Body of pancreas (tissue), 4 donors: ENCODE measurements at places on chromosomes 2 and 18. TPM values are rescaled to one million over a fixed set of nuclear protein-coding genes. Genes with fewer than 3 reads are reported as not detected.

The DSC3 gene
- 0.26 TPM for total RNA-seq

The PMS1 gene
- total RNA-seq: 20.1 TPM

DNA sequence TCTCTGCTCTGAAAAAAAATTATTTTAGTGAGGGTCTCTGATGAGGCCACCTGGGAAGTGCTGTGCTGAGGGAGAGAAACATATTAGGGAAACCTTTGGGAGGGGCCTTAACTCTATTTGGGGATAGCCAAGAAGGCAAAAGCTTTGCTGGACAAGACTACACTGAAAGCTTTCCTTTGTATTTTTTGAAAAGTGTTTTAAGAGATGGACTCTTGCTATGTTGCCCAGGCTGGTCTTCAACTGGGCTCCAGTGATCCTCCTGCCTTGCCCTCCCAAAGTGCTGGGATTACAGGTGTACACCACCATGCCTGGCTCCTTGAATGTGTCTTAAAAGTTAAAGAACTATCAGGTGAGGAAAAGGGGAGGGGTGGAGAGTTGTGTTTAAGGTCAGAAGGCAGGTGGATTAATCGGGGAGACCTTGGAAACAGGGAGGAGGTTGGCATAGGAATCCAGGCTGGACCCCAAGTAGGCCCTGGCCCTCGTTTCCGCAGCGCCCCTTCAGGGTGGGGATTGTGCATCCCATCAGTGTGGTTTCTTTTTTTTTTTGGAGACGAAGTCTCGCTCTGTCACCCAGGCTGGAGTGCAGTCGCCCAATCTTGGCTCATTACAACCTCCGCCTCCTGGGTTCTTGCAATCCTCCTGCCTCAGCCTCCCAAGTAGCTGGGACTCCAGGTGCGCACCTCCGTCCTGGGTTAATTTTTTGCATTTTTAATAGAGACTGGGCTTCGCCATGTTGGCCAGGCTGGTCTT is 92.1 kb downstream of the MYCN start:
- no peaks in the 10 kb centered on the region for H3K4me1 ChIP-seq
- no peaks in the 10 kb centered on the region for H3K27me3 ChIP-seq
- DNase-seq: no peak

The CTAGE1 gene
- not detected for total RNA-seq

DNA sequence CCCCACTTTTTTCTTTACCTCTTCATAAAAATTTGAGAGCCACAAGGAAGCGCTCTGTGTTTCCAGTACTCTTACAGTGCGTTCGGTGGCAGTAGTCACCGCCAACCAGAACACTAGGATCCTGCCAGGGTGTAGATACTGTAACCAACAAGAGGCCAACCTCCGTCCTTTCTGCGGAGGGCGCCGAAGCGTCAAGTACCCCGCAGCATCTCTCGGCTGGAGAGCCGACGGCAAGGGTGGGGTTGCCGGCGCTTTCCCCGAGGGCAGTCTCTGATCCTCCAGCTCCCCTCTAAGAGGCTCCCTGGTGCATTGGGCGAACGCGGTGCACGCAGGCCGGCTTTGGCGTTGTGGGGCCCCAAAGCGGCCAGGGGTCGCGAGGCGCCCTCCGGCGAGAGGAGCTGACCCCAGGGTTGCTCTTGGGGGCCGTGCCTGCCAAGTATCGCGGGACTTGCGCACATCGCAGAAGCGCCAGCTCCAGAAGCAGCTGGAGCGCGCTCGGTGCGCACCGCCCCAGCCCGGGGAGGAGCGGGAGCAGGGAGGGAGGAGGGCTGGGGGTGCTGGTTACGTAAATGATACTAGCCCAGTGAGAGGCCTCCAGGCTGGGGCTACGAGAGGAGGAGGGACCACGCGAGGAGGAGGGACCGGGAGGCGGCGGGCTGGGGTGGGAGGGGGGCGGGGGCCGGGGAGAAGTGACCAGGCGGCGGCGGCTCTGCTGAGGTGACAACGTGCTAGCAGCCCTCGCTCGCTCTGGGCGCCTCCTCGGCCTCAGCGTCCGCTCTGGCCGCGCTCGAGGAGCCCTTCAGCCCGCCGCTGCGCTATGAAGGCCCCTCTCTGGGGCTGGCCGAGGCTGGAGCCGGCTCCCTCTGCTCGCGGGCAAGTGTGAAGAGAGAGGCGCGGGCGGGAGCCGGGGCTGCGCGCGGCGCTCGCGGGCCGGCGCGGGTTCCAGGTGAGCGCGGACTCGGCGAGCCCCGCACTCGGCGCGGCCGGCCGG is at the start of gene GALNT13:
GALNT13 (plus strand) TSS at position 692 of the 991 bp plus-strand sequence.
- no peaks in the 10 kb centered on the region for H3K27me3 ChIP-seq
- H3K4me3 ChIP-seq: peak within 1 kb of the TSS; percentile 22
- H3K36me3 ChIP-seq: no peaks in the 10 kb centered on the region
- DNase-seq: peak; percentile 44
- H3K27ac ChIP-seq: no peak within 1 kb of the TSS

The ADRA2B gene
- 0.26 TPM for total RNA-seq

The RAX gene
- not detected for total RNA-seq

GRCh38 chr2:190683802-190684201 is 34.9 kb downstream of the NAB1 start:
- no peak for DNase-seq
- no peak overlapping the region for H3K4me3 ChIP-seq
- H3K27me3 ChIP-seq: no peaks in the 10 kb centered on the region
- no peak overlapping the region for H3K27ac ChIP-seq
- no peaks in the 10 kb centered on the region for H3K4me1 ChIP-seq
- no peaks in the 10 kb centered on the region for H3K36me3 ChIP-seq

The CXCR1 gene
- total RNA-seq: not detected

The ZBTB7C gene
- total RNA-seq: 2.3 TPM

DNA sequence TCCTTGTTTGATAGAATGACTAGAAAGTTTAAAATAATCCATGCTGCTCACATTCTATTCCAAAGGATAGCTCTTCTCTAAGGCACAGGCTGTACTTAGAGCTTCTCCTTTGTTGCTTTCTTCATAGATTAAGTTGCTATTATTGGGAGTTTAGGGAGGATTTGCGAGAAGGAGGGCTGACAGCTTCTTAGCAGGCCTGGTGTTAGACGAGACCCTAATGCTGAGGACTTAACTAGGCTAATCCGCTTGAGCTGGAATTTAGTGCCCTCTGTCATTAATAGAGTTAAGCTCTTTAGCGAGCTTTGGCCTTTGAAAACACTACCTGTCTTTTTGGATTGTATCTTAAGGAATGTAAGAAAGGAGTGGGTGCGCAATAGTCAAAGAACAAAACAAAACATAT is 81.3 kb downstream of the MOGAT1 start:
- no peak for DNase-seq
- no peak overlapping the region for H3K4me3 ChIP-seq
- H3K27ac ChIP-seq: peak overlapping the region; percentile 42
- H3K4me1 ChIP-seq: peaks cover 19% of the 10 kb centered on the region
- H3K36me3 ChIP-seq: no peaks in the 10 kb centered on the region

The COX7A2L gene
- total RNA-seq: 41.9 TPM

GRCh38 chr2:217365656-217366055 is 505.8 kb upstream of the TNP1 start:
- no peak overlapping the region for H3K4me3 ChIP-seq
- no peaks in the 10 kb centered on the region for H3K4me1 ChIP-seq
- DNase-seq: no peak
- no peaks in the 10 kb centered on the region for H3K36me3 ChIP-seq
- H3K27me3 ChIP-seq: no peaks in the 10 kb centered on the region
- no peak overlapping the region for H3K27ac ChIP-seq

GRCh38 chr2:208360259-208361076 is 46.1 kb upstream of the PTH2R start:
- H3K36me3 ChIP-seq: no peaks in the 10 kb centered on the region
- H3K4me1 ChIP-seq: peaks cover 19% of the 10 kb centered on the region
- no peak overlapping the region for H3K27ac ChIP-seq
- no peaks in the 10 kb centered on the region for H3K27me3 ChIP-seq

- H3K36me3 ChIP-seq: no peaks in the 10 kb centered on the region
- no peaks in the 10 kb centered on the region for H3K27me3 ChIP-seq
- no peak overlapping the region for H3K4me3 ChIP-seq
- H3K27ac ChIP-seq: no peak overlapping the region
- H3K4me1 ChIP-seq: no peaks in the 10 kb centered on the region
Observed at GRCh38 chr2:188207554-188207953, 84.1 kb upstream of the GULP1 start.

The ING5 gene
- 28.5 TPM for total RNA-seq

DNA sequence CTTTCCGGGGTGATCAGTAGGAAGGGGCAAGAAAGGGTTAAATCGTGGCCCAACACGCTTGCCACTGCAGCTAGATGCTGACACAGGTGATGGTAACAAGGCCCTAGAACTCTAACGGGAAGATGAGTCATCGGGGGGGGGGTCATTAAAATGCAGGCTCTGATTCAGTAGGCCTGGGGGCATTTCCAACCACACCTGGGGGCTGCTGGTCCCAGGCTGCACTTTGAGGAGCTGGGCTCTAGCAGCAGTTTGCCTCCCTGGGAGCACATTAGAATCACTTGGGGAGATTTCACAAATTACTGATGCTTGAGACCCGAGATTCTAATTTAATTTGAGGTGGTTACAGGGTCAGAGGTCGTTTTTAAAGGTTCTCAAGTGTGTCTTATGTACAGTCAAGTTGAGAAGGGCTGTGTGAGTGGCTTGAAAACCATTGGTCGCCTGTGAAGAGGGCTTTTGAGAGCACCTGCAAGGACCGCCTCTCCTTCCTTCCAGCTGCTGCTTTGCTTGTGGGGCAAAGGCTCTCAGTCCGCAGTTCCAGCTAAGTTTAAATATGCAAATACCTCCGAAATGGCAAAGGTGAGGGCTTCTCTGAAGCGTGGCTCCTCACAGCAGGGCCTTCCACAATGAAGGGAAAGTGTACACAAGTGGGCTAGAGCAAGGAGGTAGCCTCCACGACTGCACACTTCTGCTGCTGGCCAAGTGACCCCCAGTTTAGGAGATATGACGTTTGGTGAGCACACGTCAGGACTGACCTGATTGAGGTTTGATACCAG is 128.0 kb upstream of the MSH6 start:
- H3K36me3 ChIP-seq: no peaks in the 10 kb centered on the region
- H3K27me3 ChIP-seq: no peaks in the 10 kb centered on the region
- H3K4me3 ChIP-seq: no peak overlapping the region
- DNase-seq: no peak
- H3K27ac ChIP-seq: no peak overlapping the region
- H3K4me1 ChIP-seq: peaks cover 20% of the 10 kb centered on the region

The IL36B gene
- not detected for total RNA-seq

DNA sequence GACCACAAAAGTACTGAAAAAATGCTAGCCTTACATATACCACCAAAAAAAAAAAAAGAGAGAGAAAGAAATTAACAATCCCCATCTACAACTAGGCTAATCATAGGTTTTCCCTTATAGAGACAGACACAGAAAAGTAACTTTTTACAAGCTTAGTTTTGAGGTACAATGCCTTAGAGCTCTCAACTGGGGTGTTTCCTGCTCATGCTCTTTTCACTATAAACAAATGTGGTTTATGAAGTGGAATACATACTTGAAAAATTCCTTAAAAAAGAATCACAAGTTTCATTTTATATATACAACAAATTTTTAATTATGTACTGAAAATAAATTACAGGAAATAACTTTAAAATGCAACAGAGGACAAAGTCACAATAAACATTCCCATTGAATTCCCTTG is 82.5 kb downstream of the ATL2 start:
- no peak overlapping the region for H3K4me3 ChIP-seq
- H3K27me3 ChIP-seq: no peaks in the 10 kb centered on the region
- no peak overlapping the region for H3K27ac ChIP-seq
- H3K4me1 ChIP-seq: no peaks in the 10 kb centered on the region
- H3K36me3 ChIP-seq: peaks cover 20% of the 10 kb centered on the region

DNA sequence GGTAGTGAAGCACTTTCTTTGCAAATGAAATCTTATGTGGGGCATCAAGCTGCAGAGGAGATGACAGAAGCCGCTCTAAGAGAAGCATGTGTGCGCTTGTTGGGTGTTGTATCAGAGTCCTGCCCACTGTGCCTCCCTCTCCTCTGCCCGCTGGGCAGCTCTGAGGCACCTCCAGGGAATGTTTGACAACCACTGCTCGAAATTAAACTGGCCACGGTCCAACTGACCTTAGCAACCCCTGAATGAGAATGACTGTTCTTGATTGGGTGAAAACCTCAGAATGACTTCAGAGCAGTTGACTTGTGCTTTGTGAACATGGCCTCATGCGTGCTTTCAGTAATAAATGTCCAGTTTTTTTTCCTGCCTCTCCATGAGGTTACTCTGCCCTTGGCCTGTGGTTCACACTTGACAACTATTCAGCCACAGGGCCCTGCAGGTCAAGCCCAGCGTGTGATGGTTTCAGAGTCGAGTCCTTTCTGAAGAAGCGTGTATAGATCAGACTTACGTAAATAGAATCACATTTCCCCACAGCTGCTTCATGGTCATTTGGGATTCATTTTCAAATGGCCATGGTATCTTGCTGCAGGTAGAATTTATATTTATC is 94.9 kb downstream of the SLC4A3 start:
- H3K27ac ChIP-seq: no peak overlapping the region
- H3K4me3 ChIP-seq: no peak overlapping the region
- no peaks in the 10 kb centered on the region for H3K27me3 ChIP-seq
- H3K4me1 ChIP-seq: no peaks in the 10 kb centered on the region
- no peaks in the 10 kb centered on the region for H3K36me3 ChIP-seq

GRCh38 chr2:26959331-26959730 is 11.1 kb upstream of the MAPRE3 start:
- no peak overlapping the region for H3K27ac ChIP-seq
- H3K36me3 ChIP-seq: no peaks in the 10 kb centered on the region
- no peak overlapping the region for H3K4me3 ChIP-seq
- H3K27me3 ChIP-seq: no peaks in the 10 kb centered on the region

DNA sequence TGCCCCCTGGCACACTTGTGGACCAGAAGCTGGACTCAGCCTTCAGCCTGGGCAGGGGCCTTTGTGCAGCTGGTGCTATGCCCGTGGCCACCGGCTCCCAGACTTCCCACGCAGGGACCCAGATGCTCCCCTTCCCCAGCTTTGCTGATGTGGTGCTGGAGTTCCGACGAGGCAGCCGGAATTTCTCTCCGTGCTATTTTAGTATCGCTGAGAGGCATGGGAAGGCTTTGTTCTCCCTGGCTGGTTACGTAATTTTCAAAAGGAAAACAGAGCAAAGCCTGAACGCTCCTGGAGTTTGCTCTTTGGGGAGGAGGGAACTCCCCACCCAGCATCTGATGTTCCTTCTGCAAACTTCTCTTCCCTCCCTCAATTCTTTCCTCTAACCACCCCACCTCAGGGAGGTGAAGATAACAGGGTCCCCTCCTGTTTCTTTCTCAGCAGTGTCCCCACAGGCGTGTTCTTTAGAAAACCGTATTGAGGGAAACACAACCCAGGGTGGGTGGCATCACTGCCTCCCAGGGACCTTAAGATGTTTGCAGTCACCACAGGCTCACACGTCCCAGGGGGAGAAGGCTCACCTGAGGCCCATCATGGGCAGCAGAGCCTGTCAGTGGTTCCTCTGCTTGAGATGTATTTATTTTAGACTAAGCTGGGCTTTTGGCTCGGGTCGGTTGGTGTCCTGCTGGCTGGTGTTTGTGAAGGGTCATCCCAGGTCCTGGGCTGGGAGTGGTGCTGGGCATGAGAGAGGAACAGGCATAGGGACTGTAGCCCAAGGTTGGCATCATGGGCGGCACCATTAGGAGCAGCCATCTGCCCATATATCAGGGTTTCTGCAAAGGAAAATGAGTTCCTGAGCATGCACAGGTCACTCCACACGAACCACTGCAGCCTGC is 95.0 kb downstream of the MAPK4 start:
- no peaks in the 10 kb centered on the region for H3K36me3 ChIP-seq
- no peaks in the 10 kb centered on the region for H3K4me1 ChIP-seq
- H3K4me3 ChIP-seq: no peak overlapping the region
- no peaks in the 10 kb centered on the region for H3K27me3 ChIP-seq
- DNase-seq: no peak
- no peak overlapping the region for H3K27ac ChIP-seq

GRCh38 chr2:108323619-108324018 is 34.9 kb downstream of the SULT1C2 start:
- no peaks in the 10 kb centered on the region for H3K36me3 ChIP-seq
- no peak overlapping the region for H3K27ac ChIP-seq
- DNase-seq: no peak
- no peak overlapping the region for H3K4me3 ChIP-seq
